NCI-H1105 (cell line): ENCODE measurements at places on chromosomes 3 and 15.

DNA sequence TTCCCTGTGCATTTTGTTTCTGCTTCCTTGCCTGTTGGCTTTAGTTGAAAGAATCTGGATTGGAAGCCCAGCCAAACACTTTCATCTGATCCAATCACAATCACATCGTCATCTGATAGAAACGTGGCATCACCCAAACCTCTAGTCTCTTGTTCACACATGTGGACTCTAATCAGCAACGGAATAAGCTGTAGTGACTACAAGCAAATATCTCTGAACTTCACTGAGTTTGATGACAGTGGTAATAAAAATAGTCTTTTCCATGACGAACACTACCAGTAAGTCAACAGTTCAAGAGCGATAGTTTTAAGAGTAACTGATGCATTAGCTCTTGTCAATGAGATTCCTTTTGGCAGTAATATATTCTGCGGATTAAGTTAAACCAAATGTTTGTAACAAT lies 22.8 kb upstream of the MECOM start:
- DNase-seq = no peak

GRCh38 chr15:38430106-38430760 lies 23.7 kb upstream of the FAM98B start:
- DNase-seq = no peak

- DNase-seq = no peak
These were observed 1.1 kb downstream of the ADPGK start for GRCh38 chr15:72782274-72783003.

DNA sequence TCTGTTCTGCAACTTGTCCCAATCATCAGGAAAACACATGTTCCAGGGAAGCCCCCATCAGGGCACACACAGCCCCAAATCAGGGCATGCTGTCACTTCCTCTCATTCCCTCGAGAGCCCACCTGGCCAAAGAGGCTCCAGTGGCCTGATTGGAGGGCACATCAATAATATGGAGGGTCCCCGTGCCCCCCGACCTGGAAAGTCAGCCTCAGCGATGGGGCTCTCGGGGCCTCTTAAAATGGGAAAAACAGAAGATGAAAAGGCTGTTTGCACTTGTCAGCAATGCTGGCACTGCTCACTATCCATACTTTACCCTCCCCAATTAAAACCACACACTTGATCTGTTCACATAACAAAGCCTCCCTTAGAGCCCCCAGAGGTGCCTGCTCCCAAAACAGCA lies 172.9 kb upstream of the NSMCE3 start:
- no peak for DNase-seq

- no peak for DNase-seq
These were observed 241.7 kb downstream of the ATP8B4 start for GRCh38 chr15:49877117-49877872.

- no peak for DNase-seq
These were observed 125.9 kb downstream of the LRTM1 start for GRCh38 chr3:54801977-54802376.

DNA sequence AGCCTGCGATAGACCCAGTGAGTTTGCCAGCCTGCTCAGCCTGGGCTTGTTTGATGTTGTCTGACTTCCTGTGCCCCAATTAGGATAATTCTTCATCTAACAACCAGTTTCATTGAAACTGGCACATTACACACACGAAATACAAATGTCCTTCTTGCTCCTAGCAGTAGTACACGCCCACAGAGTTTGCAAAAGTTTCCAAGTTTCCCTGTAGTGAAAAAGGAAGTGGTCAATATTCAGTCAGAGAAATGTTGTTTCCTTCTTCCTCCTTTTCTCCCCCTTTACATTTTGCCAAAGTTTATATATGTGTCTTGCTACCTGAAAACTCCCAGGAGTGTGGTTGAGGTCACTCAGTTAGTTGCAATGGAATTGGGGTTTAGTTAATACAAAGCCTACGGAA lies 58.4 kb upstream of the LRTM1 start:
- no peak for DNase-seq

- no peak for DNase-seq
These were observed 266.4 kb upstream of the CDIN1 start for GRCh38 chr15:36313021-36313420.

DNA sequence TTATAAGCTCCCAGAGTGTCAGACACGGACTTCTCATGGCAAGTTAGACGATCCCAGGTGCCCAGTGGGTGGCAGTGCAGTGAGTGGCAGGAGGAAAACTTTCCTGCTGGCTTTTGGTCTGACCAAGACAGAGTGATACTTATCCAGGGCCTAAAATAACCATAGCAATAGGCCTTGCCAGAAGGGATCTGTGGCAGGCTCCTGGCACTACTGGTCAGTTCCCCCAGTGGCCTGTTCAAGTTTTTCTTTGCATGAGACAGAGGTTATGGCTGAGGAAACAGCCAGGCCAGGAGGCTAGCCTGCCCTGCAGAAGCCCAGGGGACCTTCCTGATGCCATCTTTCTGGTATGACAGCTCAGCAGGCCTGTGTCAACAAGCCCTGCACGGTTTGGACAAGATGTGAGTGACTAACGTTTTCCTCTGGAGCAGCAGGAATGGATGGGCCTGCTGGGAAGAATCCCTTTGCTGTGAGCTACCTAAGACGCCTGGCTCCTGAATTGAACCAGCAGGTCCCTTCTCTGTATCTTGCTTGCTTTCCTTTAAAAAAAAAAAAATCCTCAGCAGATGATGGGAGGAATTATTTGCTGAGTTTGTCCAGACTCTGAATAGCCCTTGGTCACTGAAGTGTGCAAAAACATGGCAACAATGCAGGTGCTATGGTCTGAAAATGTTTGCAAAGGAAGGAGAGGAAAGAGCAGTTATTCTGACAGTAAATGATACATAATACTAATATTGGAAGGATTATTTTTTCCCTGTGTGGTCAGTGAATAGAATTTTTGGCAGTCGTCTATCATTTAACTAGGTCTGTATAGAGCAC lies 18.0 kb downstream of the SCG5 start:
- DNase-seq = no peak

- no peak for DNase-seq
These were observed 909.6 kb downstream of the ROBO1 start for GRCh38 chr3:78858174-78858573.

- DNase-seq = no peak
These were observed 29.3 kb upstream of the SLCO3A1 start for GRCh38 chr15:91824256-91824655.
